Stimulated activated CD4-positive, alpha-beta T cell treated with anti-CD3 and anti-CD28 coated beads, Interleukin-15, amount 100 ng/mL, for 1 hour (primary cell): ENCODE measurements at places on chromosomes 1 and 21.

DNA sequence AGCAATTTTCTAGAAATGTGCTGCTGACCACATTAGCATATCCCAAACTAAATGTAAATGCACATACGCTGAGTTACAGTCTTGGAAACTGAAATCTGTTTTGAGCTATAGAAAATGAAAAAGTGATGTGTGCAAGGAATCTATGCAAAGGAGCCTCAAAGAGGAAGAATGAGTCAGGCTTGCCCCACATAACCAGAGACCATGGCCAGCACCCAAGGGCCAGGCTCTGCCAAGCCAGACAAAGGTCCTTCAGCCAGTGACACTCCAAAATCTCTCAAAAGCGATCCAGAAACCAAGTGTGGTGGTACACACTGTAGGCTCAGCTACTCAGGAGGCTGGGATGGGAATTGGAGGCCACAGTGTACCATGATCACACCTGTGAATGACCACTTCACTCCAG, 195.2 kb downstream of the TOMM20 start:
- no peak for DNase-seq

DNA sequence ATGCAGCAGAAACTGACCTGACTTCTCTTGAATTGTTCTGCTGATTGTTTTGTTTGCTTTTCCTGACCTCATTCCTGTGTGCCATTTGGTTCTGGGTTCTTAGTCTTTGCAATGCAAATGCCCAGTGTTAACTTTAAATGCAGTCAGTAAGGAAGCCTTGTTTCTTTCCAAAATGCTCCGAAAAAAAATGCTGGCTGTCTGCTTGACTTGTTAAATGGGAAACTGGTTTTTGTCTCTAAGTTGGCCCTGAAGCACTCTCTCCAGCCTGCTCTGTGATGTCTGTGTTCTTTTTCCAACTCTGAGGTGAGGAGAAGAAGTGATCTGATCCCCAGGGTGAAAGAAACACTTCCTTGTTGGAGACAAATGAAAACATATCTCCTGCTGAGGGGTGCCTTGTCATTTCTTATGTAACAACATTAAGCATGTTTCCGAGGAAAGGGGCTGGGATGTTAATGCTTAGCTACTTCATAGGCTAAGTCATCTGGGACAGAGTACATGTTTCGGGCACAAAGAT, 256.3 kb upstream of the ADGRL4 start:
- DNase-seq = no peak

GRCh38 chr1:200217703-200218102, 190.2 kb downstream of the NR5A2 start:
- DNase-seq = no peak

DNA sequence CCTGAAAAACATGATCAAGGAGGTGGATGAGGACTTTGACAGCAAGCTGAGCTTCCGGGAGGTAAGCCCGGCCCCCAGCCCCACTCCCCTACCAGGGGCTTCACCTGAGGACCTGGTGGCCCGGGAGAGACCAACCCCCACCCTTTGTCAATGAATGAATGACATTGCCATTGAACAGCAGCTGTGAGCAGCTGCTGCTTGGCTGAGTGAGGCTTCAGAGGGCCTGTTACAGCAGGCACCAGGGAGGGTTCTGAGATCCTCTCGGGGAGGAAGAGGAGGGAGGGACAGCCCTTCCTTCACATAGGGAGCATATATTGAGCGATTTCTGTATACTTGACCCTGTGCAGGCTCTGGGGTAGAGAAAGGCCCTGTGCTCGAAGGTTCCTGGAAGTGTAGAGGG, 12.3 kb upstream of the CTRC start:
- no peak for DNase-seq

GRCh38 chr1:106224426-106224825, 832.0 kb upstream of the PRMT6 start:
- DNase-seq = no peak

GRCh38 chr1:234559152-234559901, 50.7 kb downstream of the IRF2BP2 start:
- DNase-seq = no peak

DNA sequence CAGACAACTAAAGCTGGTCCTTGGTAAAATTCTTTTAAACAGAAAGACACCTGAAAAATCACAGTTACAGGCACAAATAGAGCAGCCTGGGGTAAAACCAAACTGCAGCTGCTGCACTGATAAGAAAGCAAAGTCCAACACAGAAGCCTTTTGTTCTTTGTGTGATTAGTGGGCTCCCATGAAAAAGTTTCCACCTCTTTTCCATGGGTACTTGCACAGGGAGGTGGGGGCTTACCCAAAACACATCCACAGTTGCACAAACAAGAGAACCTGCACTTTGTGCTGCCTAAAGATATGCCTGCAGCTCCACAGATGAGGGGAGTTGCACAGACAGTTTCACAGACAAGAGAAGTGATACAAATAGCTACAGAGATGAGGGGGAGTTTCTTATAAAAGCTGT, 106.7 kb upstream of the SLC5A9 start:
- DNase-seq = no peak

- DNase-seq = no peak
Measured at GRCh38 chr1:206646504-206646903, 11.2 kb downstream of the DYRK3 start.

GRCh38 chr1:24860841-24861240, 69.2 kb downstream of the RUNX3 start:
- no peak for DNase-seq

GRCh38 chr1:169070547-169070946, 35.9 kb upstream of the ATP1B1 start:
- DNase-seq = no peak
